Sciatic nerve (tissue), 2 donors: ENCODE measurements at places on chromosomes 2 and 18. TPM values are rescaled to one million over a fixed set of nuclear protein-coding genes. Genes with fewer than 3 reads are reported as not detected.

The LHCGR gene
- 12.4 TPM for total RNA-seq

The MERTK gene
- total RNA-seq = 18.9 TPM

The ADRA2B gene
- total RNA-seq = 3.2 TPM

The SLC4A3 gene
- 6.7 TPM for total RNA-seq

The TWSG1 gene
- 50.2 TPM for total RNA-seq

DNA sequence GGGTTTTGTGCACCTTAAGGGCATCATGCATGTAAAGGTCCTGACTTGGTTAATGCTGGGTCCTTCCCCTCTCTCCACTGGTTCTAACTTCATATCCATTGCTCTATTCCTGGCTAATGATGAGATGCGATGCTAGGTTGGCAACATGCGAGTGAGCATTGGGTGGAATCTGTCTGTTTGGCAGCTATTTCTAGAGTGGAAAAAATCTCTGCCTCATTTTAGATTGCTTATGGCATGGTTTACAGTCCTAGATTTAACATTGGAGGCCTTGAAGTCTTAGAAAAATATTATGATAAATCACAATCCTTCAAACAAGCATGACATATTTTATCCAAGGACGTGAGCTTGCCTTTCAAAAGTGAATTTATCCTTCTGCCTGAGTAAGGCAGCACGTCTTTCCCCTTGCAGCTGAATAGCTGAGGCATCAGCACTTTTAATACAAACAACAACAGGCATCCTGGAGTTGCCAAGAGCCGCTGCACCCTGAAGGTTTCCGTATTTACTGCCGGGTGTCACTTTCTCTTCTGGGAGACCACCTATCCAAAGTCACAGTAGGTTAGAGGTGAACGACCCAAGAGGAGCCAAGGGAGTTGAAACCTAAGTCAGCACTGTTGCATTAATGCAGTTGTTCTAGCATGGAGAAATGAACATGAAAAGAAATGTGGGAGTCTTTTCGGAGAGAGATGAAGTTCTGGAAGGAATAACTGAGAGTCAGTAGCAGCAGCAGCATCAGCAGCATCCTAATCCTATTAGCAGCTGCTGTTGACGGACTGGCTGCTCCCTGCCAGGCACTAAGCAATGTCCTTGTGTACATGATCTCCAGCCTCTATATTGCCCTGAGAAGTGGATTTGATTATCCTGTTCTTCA is 78.4 kb downstream of the MAPK4 start:
- DNase-seq = no peak

DNA sequence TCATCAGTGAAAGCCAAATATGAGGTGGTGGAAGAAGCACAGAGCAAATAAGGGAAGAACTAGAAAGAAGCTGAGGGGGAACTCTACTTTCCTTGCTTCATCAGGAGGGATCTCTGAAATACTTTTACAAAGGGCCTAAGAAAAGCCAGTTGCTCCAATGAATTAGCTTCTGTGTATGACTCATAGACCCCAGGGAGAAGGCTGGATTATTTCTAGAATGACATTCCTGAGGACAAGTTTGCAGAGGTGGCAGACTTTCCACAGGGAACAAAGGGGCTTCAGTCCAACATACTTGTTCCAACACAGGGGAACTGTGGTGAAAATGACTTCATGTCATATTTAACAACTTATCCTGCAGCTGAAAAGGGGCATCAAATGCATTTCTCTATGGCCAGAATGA is 29.0 kb downstream of the DOK1 start:
- DNase-seq = no peak

DNA sequence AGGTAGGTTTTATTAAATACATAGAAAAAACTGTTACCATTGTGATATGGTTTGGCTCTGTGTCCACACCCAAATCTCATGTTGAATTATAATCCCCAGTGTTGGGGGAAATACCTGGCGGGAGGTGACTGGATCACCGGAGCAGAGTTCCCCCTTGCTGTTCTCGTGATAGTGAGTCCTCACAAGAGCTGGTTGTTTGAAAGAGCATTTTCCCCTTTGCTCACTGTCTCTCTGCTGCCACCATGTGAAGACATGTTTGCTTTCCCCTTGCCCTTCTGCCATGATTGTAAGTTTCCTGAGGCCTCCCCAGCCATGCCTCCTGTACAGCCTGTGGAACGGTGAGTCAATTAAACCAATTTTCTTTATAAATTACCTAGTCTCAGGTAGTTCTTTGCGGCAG is 352.7 kb upstream of the SLC39A10 start:
- DNase-seq = no peak

GRCh38 chr2:232632904-232633412 is 446 bp upstream of the EFHD1 start:
- DNase-seq = peak; percentile 72

DNA sequence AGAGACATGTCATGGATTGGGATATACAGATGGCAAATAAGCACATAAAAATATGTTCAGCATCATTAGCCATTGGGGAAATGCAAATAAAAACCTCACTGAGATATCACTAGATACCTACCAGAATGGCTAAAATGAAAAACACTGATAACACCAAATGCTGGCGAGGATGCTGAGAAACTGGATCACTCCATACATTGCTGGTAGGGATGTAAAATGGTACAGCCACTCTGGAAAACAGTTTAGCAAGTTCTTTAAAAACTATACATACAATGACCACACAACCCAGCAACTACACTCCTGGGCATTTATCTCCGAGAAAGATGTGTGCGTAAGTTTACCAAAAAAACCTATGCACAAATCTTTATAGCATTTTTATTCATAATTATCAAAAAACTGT is 13.9 kb downstream of the PIAS2 start:
- DNase-seq = no peak

- no peak for DNase-seq
Observed at GRCh38 chr2:54424555-54425163, 31.5 kb upstream of the SPTBN1 start.

DNA sequence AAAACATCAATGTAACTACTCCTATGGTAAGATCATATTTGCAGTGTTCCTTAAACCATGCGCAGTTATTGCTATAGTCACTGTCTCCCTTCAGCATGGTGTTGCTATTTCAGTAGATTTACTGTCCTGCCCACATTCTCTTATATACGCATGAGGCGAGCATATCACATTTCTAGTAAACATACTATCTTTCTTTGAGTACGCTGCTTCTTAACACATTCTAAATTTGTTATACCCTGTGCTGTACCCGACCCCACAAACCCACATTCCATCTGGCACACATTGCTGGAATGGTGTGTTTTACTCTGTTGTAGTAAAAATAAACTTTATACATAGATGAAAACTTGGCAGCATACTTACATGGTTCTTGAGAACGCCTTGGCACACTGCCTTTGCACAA is 163.3 kb downstream of the QPCT start:
- DNase-seq = no peak

DNA sequence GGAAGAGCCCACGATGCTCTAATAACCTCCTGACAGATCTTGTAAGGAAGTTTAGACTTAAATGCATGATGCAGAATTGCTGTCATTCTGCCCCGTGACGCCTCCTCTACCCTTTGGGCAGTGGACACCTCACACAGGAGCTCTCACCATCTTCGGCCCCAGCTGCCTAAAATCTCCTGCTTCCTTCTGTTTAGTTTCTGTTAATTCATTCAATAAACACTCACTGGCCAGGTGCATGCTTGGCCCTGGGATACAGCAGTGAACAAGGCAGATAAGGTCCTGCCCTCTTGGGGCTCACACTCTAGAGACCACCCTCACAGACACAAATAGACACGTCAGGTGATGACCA is 81.1 kb downstream of the SEPTIN10 start:
- DNase-seq = peak; percentile 10

DNA sequence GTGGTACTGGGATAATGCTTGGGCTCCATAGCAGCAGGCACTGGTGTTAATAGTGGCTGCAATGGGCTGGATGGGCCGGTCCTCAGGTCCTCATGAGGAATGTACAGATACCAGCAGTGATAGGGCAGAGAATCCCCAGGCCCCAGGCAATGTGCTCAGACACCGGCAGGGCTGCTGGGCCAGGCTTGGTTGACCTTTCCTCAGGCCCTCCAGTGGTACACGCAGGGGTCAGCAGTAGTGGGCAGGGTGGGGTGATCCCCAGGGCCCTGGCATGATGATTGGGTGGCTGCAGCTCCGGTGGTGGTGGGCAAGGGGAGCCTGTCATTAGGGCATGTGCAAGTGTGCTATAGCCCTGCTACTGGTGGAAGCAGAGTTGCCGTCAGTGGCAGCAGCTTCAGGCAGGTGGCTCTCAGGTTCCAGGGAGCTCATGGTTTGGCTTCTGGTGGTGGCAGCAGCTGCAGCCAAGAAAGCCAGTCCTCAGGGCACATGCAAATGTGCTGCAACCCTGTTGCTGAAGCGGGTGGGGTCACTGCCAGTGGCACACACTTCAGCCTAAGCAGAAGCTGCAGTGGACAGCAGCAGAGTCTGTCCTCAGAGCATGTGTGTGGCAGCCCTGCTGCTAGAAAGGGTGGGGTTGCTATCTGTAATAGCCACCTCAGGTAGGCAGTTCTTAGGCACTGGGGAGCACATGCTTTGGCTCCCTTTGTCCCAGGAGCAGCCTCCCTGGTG is 56.8 kb downstream of the CCNT2 start:
- DNase-seq = no peak

DNA sequence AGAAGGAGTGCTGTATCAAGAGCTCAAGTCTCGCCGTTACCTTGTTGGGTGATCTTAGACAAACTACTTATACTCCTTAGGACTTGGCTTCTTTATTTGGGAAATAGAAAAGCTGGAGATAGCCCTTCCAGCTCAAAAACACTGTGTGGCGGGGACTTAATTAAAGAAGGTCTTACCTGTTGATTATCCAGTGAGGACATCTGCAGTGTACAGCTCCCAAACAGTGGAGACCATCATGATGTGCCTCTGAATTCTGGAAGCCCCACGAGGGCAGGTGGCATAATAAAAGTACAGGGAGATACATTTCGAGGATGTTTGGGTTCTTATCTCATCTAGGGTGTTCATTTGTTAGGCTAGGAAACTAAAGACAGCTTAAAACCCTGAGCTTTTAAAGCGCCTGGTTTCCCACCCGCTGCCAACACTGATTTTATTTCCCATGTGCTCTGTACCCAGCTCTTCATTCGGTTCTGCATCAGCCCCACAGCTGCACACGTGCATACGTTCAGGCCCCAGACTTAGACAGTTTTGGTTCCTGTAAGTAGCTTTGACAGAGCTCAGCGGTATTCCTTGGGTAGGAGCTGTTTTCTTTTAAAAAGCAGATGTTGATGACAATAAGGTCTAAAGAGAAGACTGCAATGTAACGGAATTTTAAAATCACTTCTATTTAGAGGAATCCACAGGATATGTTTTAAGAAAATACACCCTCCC is 80.5 kb upstream of the SIX2 start:
- DNase-seq = no peak

DNA sequence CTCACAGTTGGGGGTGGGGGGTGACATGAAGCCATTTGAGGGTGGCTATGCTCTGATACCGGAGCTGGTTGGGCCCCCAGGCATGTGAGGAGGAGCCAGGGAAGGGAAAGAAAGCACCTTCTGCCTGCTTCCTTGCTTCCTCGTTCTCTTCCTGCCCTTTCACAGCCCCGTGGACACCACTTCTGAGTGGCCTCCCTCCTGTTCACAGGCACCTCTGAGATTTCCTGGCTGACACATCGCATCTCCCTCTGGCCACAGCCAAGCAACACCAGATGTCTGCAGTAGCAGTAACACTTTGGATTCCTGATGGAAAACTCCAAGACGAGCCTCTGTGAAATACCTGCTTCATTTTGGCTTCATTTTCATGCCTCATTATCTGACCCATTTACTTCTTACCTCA is 64.7 kb upstream of the ST3GAL5 start:
- DNase-seq = no peak

GRCh38 chr2:73890301-73891092 is 2.3 kb upstream of the ACTG2 start:
- DNase-seq = no peak

GRCh38 chr2:166127217-166128155 is at the start of gene SCN1A:
TSS of gene SCN1A (minus strand) at chr2:166128020. CDS start at chr2:166073621, 54,399 bp downstream.
- DNase-seq = no peak

DNA sequence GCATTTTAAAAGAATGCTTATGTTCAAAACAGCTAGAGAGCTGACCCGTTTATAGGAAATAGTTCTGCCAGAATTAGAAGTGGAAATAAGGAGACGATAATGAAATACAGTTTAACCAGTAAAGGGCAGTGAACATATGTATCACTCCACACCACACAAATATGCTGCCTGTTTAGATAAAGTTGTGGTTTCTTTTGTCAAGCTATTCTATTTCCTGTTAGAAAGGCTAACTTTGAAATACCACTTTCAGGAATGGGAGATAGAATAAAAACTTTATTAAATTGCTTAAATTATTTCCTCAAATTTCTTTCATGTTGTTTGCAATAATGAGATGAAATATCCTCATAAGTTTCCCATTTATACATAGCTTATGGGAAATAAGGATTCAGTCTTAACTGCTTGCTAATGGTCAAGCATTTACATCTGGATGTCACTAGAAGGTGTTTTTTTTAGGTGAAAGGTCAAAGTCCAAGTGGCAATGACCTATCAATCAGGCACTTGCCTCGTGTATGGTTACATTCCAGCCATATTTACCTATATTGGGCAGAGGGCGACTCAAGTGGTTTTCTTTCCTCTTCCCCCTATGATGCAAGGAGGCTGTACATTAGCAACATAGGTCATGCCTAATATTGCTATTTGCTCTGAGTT is 148.9 kb downstream of the ZEB2 start:
- no peak for DNase-seq

DNA sequence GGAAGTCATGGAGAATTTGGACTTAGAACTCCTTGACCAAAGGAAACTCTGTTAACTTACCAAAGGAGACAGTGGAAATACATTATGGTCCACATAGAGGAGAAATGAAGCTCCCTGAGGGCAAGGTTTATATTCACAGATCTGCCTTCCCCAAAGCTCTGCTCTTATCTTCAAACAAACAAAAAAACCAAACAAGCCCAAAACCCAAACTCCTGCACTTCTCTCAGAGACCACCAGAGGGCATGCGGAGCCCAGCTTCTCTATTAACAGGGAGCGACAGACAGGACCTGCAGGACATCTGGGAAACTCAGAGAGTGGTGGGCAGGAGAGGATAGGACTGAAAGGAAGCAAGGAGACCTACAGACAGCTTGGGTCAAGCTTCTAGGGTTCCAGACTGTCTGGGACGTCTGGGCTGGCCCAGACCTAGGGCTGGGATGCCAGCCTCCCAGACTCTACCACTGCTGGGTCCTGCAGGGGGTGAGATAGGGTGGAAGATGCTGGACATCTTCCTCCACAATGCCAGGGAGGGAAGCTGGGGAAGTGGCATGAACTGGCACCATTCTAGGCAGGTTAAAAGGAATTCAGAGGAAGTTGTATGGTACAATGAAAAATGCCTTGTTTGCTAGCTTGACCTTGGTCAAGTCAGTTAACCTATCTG is 4.0 kb upstream of the WNT10A start:
- peak; percentile 81 for DNase-seq

- DNase-seq = no peak
Observed at GRCh38 chr2:180583441-180584140, 396.8 kb upstream of the UBE2E3 start.

DNA sequence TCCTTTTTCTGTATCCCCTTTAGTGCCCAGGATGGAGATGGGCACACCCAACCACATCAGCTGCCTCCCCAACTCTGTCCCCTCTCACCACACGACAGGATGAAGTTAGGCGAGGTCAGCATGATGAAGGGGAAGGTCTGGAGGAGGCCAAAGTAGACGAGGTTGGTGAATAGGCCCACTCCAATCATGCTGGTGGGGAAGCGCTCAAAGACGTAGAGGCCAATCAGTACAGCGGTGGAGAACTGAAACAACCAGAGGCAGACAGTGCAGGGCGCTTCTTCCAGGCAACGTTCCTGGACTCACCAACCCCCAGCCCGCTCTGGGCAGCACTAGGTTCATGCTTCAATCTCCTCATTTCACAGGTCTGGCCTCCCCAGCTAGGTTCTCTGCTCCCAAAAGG is 2.9 kb downstream of the TEX261 start:
- DNase-seq = no peak
